ENCODE measurements at places on chromosomes 3 and 15. TPM values are rescaled to one million over a fixed set of nuclear protein-coding genes. Genes with fewer than 3 reads are reported as not detected.

UCN2 gene
- 0.29 TPM for total RNA-seq

NOX5 gene
- total RNA-seq, result 0.36 TPM

DPPA2 gene
- not detected for total RNA-seq

KBTBD13 gene
- total RNA-seq, result not detected

ACOX2 gene
- total RNA-seq, result 28.6 TPM

GCSAM gene
- 0.36 TPM for total RNA-seq

GOLGA6L7 gene
- total RNA-seq, result not detected

C3orf85 gene
- total RNA-seq, result not detected

CCR9 gene
- not detected for total RNA-seq

NRG4 gene
- not detected for total RNA-seq

ARPP21 gene
- total RNA-seq, result not detected

CELF6 gene
- total RNA-seq, result 0.36 TPM

SYNPR gene
- not detected for total RNA-seq

DLL4 gene
- total RNA-seq, result not detected

RCCD1 gene
- total RNA-seq, result 11.2 TPM

PDIA5 gene
- total RNA-seq, result 54.5 TPM

FBXL22 gene
- 0.59 TPM for total RNA-seq

SEMA3F gene
- 16.5 TPM for total RNA-seq

IL17RB gene
- 0.29 TPM for total RNA-seq

ARNT2 gene
- 30.0 TPM for total RNA-seq

UPK1B gene
- 0.36 TPM for total RNA-seq

GNB4 gene
- total RNA-seq, result 79.3 TPM

ARHGAP31 gene
- total RNA-seq, result 41.5 TPM

SPINK8 gene
- total RNA-seq, result not detected

GOLGA8G gene
- total RNA-seq, result not detected

CLRN1 gene
- total RNA-seq, result not detected

NLGN1 gene
- total RNA-seq, result 7.7 TPM

TRAIP gene
- 2.4 TPM for total RNA-seq
